ENCODE measurements at places on chromosomes 4 and X. TPM values are rescaled to one million over a fixed set of nuclear protein-coding genes. Genes with fewer than 3 reads are reported as not detected.

The G6PD gene
- 10.5 TPM for polyA plus RNA-seq

- DNase-seq = no peak
These were observed 13.3 kb downstream of the MPP1 start for GRCh38 chrX:154791939-154792338.

GRCh38 chrX:110228453-110228852 lies 89.4 kb downstream of the AMMECR1 start:
- DNase-seq = no peak

- DNase-seq = no peak
These were observed 18.0 kb downstream of the GRK4 start for GRCh38 chr4:2981256-2981819.

GRCh38 chr4:2806390-2807355 lies 13.8 kb downstream of the SH3BP2 start:
- no peak for DNase-seq

- no peak for DNase-seq
These were observed 81.8 kb downstream of the FRYL start for GRCh38 chr4:48698029-48698971.

GRCh38 chr4:93384887-93385286 lies 443.7 kb upstream of the ATOH1 start:
- no peak for DNase-seq

DNA sequence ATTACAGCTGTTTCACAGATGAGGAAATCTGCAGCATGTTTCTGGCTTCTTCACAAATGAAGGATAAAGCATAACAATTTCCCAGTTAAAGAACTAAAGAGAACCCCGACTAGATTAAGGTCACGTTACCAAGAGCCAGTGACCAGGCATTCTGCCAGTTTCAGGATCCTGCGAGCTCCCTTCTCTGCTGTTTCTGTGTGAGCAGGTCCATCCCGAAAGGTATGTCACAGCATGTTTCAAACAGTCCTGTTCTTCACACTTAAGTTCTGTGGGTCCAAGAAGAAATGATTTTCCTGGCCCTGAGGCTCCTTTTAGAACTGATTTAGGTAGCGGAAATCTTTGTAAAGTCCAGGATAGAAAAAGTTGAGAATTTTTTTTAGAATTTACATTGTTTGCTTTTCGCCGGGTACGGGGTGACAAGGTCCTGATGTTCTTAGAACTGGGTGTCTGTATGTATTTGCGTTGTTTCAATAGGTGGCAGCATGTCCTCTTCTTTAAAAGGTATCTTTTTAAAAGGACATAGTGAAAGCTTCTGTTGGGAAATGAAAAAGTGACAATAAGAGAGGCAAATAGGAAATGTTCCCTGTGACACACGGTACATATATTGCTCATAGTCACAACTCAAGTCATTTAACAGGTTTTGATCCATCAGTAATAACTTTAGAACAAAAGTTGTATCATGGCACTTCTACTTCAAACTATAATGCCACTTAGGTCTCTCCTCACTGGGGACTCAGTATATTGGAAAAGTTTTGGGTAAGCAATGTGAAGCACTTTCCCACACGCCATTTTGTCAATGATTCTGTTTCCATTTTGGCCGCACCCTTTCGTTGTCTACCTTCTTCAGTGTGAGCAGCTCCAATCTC lies 18.4 kb downstream of the IL21 start:
- no peak for DNase-seq

DNA sequence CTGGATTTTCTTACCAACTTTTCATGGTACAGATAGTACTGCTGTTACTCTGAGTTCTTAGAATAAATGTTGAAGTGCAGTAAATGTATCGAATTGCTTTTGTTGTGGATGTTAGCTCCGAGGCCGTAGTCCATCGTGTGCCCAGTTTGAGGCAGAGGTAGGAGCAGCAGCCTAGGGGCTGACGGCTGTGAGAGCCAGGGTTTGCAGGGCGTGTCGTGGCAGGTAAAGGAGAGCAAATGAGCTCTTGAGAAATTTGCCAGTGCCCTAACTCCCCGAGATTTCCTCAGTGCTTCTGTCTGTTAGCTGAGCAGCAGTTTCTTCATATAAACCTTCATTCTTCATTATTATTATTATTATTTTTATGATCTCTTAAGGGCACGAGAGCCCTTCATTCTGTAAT lies 21.6 kb downstream of the PRIMPOL start:
- no peak for DNase-seq

Data from immature natural killer cell (primary cell).